Right renal pelvis (tissue), 4 donors: ENCODE measurements at places on chromosomes 5 and 9. TPM values are rescaled to one million over a fixed set of nuclear protein-coding genes. Genes with fewer than 3 reads are reported as not detected.
A peak's percentile ranks its signal among the peaks of the same experiment; 100 is the strongest.

Gene MELK
- polyA plus RNA-seq: 21.9 TPM

- DNase-seq: no peak
Measured at GRCh38 chr5:126998895-126999570, 31.3 kb downstream of the MARCHF3 start.

GRCh38 chr5:79736528-79737514 lies 47.2 kb downstream of the CMYA5 start:
- no peak for DNase-seq

- DNase-seq: no peak
Measured at GRCh38 chr9:4465910-4466309, 24.4 kb upstream of the SLC1A1 start.

Gene TAF11L10
- not detected for polyA plus RNA-seq

Gene MZB1
- polyA plus RNA-seq: 0.95 TPM

Gene TRIM52
- polyA plus RNA-seq: 26.6 TPM

GRCh38 chr9:136617746-136618579 lies 44.8 kb upstream of the EGFL7 start:
- no peak for DNase-seq

- no peak for DNase-seq
Measured at GRCh38 chr9:79695531-79696175, 123.9 kb downstream of the TLE4 start.

DNA sequence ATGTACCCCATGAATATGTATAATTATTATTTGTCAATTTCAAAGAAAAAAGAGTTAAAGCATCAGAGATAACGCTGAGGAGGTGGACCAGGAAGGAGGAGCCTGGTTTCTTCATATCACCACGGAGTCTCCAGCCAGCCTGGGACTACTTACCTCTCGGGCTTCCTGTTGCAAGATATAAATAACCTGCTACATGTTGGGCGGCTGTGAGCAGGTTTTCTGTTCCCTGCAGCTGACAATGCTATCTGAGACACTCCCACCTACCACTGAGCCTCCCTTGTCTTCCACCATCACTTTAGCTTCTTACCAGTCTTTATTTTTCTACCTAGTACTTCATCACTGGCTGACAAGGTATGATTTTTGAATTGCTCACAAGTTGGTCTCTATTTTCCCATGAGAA lies 102.7 kb upstream of the CPEB4 start:
- DNase-seq: no peak

Gene IL5
- polyA plus RNA-seq: 0.21 TPM

Gene CNTNAP3
- 4.6 TPM for polyA plus RNA-seq

Gene FGF10
- 8.3 TPM for polyA plus RNA-seq

- no peak for DNase-seq
Measured at GRCh38 chr5:154369682-154370081, 76.1 kb upstream of the SAP30L start.

DNA sequence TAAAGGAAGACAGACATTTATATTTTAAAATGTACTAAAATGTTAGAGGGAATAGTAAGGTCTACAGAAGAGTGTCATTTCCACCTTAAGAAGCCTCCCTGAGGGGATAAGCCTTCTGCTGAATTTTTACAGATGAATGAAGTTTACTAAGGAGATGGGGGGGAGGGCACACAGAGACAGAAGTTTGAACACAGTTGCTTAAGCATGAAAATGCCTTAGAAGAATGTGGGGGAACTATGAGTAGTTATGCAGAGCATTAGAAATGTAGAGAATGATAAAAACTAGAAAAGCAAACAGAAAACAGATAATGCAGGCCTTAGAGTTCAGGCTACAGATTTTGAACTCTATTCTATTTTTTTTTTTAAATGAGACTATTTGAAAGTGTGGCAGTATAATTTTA lies 232.2 kb upstream of the VLDLR start:
- no peak for DNase-seq

Gene GAS1
- 56.7 TPM for polyA plus RNA-seq

Gene TTC23L
- 3.9 TPM for polyA plus RNA-seq

Gene ESM1
- 16.2 TPM for polyA plus RNA-seq

DNA sequence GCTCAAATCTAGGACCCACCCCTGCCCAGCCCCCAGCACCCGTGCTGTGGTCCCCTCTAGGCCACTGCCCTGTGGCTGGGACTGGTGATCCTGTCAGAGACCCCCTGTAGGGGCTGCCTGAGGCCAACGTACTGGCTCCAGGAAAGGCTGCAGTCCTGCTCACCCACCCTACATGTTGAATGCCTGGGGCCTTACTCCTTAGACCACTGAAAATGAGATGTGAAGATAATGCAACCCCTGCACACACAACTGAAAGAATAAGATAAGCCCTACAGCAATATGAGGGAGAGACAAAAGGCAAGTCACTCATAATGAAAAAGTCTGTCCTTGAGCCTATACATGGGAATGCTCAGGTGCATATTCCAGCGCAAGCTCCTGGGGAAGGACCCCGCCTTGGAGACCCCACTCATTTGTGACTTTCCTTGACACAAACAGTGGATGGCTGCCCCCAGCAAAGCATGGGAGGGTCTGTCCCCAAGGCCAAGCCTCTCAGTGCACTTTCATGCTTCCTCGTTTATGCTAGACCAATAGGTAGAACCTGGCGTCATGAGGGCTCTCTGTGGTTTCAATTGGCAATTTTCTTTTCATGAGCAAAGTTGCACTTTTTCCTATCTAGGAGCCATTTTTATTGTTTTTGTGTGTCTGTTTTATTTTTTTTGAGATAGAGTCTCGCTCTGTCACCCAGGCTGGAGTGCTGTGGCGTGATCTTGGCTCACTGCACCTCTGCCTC lies 12.5 kb upstream of the WNK2 start:
- no peak for DNase-seq

Gene CCDC152
- polyA plus RNA-seq: 11.7 TPM

Gene ROR2
- 19.1 TPM for polyA plus RNA-seq

Gene RRAGA
- polyA plus RNA-seq: 131 TPM

Gene MYMK
- polyA plus RNA-seq: 0.09 TPM

- DNase-seq: no peak
Measured at GRCh38 chr5:11346336-11346735, 557.9 kb downstream of the CTNND2 start.

DNA sequence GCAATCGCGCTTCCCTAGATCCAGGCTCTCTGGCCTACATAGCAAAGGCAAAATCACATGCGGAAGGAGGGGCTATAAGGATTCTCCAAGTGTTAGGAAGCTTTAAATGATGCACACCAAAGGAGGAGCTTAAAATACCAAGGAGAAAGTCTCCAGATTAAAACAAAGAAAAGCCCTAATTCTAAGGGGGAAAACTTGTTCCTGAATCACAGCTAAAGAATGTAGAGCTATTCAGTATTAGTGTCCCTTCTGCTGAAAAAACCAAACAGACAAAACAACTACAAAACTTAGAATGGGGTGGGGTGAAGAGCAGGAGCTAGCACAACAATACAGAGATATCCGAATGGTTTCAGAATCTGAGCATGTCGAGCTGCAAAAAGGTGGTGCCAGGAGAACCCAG lies 213.7 kb downstream of the DCP2 start:
- no peak for DNase-seq

DNA sequence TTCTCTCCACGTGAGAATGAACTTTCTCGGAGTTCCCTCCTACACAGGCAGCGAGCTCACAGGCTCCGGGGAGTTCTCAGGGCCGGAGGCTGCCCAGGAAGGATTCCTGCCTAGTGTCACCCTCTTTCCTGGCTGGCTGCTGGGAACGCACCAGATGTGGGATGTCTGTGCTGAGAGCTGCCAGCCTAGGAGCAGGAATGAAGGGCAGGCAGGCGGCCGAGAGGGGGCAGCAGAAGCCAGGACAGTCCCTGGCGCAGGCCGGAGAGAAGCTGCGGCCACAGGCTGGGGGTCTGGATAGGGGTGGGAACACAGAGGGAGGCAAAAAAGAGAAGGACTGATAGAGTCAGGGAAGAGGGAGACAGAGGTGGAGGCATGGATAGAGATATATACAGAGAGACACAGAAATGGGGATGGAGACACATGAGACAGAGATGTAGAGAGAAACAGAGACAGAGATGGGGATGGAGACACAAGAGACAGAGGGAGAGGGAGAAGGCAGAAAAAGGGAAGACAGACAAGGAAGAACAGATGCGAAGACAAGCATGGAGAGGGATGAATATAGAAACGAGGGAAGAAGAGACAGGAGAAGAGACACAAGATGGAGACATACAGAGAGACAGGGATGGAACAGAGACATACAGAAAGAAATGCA lies 25.3 kb upstream of the ENHO start:
- no peak for DNase-seq

Gene C8G
- polyA plus RNA-seq: 0.79 TPM

DNA sequence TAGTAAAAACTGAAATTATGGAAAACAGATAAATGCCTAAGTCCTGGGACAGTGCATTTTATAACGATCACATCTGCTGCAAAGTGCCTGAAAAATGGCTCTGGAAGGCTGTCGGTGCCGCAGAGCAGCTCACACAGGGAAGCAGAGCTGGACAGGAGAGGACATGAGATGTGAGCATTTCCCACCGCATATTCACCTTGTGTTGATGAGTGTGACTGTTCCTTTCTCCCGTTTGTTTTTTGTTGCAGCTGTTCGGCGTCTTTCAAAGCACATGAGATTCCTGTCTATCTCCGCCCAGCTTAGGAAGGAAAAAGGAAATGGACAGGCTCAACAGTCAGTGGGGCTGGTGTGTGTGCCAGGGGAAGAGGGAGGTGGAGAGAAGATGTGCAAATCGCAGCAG lies 164.9 kb upstream of the SEMA6A start:
- DNase-seq: no peak

Gene LECT2
- 2.7 TPM for polyA plus RNA-seq

Gene GPR21
- not detected for polyA plus RNA-seq

GRCh38 chr5:33936004-33936380 lies 194 bp upstream of the RXFP3 start:
- peak; percentile 63 for DNase-seq

- no peak for DNase-seq
Measured at GRCh38 chr9:105832096-105832710, 137.9 kb downstream of the TMEM38B start.

GRCh38 chr5:17896605-17897004 lies 262.3 kb downstream of the TAF11L14 start:
- no peak for DNase-seq

- DNase-seq: no peak
Measured at GRCh38 chr9:111566234-111566633, 33.2 kb downstream of the PTGR1 start.

- no peak for DNase-seq
Measured at GRCh38 chr5:16975950-16976624, 40.0 kb upstream of the MYO10 start.

Gene MYOZ3
- 5.4 TPM for polyA plus RNA-seq

Gene INSL4
- not detected for polyA plus RNA-seq

Gene SLC45A2
- 0.55 TPM for polyA plus RNA-seq

DNA sequence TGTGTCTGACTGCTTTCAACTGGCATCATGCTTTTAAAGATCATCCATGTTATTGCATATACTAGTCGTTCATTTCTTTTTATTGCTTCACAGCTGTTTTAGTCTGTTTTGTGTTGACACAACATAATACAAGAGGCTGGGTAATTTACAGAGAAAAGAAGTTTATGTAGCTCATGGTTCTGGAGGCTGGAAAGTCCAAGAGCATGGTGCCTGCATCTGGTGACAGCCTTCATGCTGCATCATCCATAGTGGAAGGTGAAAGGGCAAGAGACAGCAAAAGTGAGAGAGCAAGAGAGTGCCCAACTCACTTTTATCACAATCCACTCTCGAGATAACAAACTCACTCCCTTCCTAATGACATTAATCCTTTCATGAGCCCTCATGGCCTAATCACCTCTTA lies 198.4 kb downstream of the NSG2 start:
- DNase-seq: no peak

GRCh38 chr5:14954616-14955343 lies 83.2 kb upstream of the ANKH start:
- DNase-seq: no peak

DNA sequence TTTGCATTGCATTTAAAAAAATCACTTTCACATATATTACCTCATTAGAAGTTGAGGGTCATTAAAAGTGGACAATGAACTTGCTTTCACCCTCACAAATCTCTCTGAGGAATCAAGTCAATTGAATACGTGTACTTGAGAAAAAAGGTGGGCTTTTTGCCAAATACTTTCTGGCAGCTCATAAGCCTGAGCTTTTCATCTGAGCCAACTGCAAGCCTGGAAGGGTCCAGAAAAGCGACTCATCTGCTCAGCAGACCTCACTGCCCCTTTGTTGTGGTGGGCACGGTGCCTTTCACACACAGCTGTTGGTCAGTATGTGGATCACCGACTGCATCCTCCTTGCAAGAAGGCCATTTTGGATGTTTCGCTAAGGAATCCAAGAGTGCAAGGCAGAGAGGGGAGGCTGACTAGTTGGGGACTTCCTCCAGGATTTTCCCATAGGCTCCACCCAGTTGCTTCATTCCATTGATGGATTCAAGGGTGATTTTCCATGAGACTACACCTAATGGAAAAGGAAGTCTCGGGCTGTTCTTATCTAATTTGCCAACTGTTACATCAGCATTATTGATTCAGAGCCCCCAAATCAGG lies 564.7 kb downstream of the PDE4D start:
- DNase-seq: no peak

GRCh38 chr5:32031089-32031488 lies 143.0 kb downstream of the GOLPH3 start:
- DNase-seq: no peak

DNA sequence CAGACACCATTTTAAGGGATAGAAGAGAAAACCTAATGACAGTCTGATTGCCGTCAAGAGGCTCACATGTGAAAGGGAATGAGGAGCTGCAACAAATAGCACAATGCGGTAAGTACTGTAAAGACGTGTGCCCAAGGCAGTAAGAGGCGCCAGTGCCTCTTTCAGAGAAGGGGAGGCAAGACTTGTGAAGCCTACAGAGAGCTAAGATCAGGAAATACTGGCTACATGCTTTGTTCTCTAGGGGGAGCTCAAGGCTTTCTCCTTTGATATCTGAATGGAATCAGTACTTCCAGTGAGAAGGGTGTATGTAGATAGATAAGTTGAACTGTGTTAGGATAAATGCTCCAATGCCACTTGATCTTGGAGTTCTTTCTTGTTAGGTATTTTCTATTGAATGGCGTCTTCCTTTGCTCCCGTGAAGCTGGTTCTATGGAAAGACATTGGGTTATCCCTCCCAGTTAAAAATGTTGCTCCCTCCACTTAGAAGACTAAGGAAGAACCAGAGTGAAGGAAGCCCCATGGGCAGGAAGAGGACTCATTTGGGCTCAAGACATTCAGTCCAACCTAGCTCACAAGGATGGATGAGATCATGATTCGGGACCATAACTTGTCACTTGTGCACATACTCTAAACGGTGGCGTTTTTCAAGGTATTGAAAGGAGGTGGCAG lies 23.5 kb upstream of the ALDOB start:
- peak; percentile 60 for DNase-seq

DNA sequence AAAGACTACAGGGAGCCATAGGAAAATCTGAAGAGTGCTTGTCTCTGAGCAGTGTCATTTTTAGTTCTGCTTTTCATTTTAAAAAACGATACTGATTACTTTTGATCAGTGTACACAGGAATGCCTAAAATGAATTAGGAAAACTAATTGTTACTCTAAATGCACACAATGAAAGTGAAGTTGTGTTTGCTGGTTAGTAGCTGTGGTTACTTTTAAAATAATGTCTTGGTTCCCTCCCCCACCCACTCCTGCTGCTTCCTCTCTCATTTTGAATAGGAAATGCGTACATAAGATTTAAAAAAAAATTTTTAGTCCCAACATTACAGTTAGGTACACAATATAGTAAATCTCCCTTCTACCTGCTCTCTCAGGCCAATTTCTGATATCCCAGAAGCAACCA lies 47.5 kb upstream of the PLPP1 start:
- no peak for DNase-seq

- no peak for DNase-seq
Measured at GRCh38 chr9:97809666-97810344, 43.2 kb upstream of the FOXE1 start.
